ENCODE measurements at places on chromosomes 6 and 20.

- ATAC-seq: no peak
These were observed 460.4 kb upstream of the RUNX2 start for GRCh38 chr6:44867571-44868334.

DNA sequence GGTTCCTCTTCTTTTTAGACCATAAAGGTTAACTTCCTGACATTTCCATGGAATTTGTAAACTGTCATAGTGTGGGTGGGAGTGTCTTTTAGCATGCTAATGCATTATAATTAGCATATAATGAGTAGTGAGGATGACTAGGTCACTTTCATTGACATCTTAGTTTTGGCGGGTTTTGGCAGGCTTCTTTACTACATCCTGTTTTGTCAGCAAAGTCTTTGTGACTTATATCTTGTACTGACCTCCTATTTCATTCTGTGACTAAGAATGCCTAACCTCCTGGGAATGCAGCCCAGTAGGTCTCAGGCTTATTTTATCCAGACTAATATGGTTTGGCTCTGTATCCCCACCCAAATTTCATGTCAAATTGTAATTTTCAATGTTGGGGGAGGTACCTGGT lies 149.6 kb upstream of the SYNCRIP start:
- ATAC-seq: no peak

DNA sequence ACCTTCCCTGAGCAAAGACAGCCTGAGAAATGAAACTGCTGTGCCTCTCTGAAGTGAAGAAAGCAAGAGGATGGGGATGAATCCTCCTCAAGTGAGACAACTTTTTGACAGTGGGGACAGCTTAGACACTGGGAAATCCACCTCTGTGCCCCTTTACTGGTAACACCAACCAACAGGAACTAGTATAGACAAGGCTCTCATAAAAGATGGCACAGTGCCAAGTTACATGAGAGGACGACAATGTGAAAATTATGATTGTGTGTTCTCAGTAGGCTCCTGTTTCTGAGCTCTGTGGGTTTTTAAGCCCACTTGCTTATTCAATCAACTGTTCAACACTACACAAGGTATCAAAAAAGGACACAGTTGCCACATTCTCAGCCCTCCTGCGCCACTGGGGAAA lies 41.6 kb upstream of the LYRM2 start:
- ATAC-seq: no peak

DNA sequence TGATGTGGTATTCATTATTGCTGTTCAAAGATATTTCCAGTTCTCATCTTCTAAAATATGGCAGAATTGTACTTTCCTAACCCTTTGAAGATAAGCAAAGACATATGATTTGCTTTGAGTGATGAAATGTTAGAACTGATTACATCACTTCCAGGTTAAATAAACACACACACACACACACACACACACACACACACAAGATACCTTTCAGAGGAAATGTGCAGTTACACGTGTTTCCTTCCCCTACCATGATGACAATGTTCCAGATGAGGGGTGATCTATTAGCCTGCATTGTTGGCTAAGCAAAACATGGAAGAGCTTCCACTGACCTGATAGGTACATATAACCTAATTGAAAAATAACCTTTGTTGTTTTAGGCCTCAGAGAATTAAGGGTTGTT lies 11.7 kb upstream of the FRK start:
- ATAC-seq: no peak

DNA sequence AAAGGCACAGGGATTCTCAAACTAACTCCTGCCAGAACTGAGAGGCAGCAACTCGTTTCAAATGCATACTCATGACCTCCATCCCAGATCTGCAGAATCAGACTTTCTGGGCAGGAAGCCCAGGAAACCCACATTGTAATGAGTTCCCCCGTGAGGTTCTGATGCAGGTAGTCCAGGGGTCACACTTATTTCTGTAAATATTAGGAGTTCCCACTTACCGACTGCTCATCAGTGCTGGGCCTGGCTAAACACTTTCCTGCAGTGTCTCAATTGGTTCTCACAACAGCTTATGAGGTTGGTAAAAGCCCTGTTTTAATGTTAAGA lies 11.6 kb downstream of the DUSP15 start:
- ATAC-seq: no peak

DNA sequence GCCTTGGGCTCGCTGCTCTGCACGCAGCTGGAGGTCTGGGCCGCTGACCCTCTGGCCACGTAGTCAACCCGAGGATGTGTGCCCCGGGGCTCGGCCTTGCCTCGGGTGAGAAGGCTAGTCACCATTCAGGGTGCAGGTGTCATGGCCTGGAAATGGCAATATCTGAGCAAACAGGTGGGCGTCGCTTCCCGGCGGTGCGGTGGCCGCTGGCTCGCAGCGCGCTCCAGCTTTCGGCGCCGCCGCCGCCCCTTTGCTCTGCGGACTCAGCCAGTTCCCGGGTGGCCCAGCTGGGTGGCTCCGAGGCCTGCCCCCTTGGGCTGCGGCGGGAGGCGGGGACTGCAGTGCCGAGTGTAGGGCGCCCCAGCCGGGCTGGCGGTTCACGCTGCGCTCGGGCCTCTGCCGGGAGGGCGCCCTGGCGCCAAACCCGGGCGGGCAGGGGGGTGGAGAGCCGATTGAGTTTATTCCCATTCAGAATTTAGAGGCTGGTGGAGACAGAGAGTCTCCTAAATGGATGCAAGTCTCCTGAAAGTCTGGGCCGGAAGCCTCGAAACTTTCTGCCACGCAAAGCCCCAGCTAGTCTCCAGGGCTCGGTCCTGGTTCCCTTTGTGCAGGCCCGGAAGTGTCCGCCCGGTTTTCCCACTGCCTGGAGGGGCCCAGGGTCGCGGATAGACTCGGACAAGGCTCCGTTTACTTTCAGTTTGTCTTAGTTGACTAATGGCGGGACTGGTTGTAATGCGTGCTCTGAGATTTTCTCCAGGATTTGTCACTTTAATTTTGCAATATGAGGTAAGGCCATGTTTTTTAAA lies 11.3 kb upstream of the TFAP2A start:
- peak; percentile 87 for ATAC-seq

- no peak for ATAC-seq
These were observed 313.3 kb downstream of the RNGTT start for GRCh38 chr6:88650029-88650619.

- ATAC-seq: no peak
These were observed 1.4 kb upstream of the TXNDC5 start for GRCh38 chr6:7912024-7912423.

GRCh38 chr20:62186887-62187866 lies 4.3 kb downstream of the MTG2 start:
- no peak for ATAC-seq

GRCh38 chr20:20211988-20212518 lies 155.9 kb upstream of the INSM1 start:
- no peak for ATAC-seq

Measured in motor neuron (in vitro differentiated cells).